ENCODE measurements at places on chromosomes 3 and 15. TPM values are rescaled to one million over a fixed set of nuclear protein-coding genes. Genes with fewer than 3 reads are reported as not detected.

B3GALNT1 gene
- 0.83 TPM for total RNA-seq

GRAMD1C gene
- 20.6 TPM for total RNA-seq

C3orf52 gene
- total RNA-seq: 13.2 TPM

LRRIQ4 gene
- total RNA-seq: not detected

PEX11A gene
- total RNA-seq: 4.1 TPM

- H3K4me1 ChIP-seq: no peaks in the 10 kb centered on the region
- H3K4me3 ChIP-seq: no peak overlapping the region
- no peaks in the 10 kb centered on the region for H3K36me3 ChIP-seq
- no peak for DNase-seq
- H3K27me3 ChIP-seq: no peaks in the 10 kb centered on the region
- H3K27ac ChIP-seq: no peak overlapping the region
Measured at GRCh38 chr3:118765636-118766305, 268.9 kb downstream of the IGSF11 start.

DNA sequence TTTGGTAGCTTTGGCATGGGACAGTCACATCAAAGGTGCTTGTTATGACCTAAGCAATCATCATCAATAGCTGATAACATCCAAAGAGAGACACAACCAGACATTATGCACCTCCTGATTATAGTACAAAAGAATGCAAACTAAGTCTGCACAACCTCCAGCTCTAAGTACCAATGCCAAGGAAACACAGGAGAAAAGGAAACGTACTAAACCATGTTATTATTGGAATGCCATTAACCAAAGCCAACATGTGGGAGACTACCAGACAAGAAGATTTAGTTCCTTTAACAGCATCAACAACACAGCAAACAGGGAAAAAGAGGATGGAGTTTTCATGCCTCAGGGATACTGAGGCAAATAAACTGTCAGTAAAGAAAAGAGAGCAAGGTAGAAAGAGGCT lies 61.4 kb downstream of the CD47 start:
- H3K27me3 ChIP-seq: no peaks in the 10 kb centered on the region
- no peak overlapping the region for H3K27ac ChIP-seq

DNA sequence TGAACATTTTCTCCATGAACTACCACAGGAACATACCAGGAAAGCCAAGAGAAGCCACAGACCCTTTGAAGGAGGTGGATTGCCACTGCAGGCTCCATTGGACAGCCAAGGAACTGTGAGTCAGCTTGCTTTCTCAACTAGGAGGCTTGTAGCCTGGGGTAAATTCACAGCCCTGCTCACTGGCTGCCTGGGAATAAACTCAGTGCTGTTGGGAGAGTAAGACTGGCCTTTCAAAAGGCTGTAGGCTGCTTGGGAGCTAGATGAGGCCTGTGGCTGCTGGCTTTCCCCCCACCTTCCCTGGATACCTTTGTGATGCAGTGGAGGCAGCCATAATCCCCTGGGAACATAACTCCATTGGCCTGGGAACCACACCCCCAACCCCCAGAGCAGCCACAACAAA lies 223.5 kb upstream of the RBMS3 start:
- no peak overlapping the region for H3K4me3 ChIP-seq
- no peak for DNase-seq

- peak; percentile 25 for DNase-seq
- no peak overlapping the region for H3K27ac ChIP-seq
- H3K36me3 ChIP-seq: no peaks in the 10 kb centered on the region
- peaks cover 11% of the 10 kb centered on the region for H3K4me1 ChIP-seq
Measured at GRCh38 chr15:70450142-70450443, 313.3 kb downstream of the UACA start.

GRCh38 chr3:48400824-48401433 lies 28.9 kb downstream of the FBXW12 start:
- peak; percentile 84 for DNase-seq
- H3K27ac ChIP-seq: no peak overlapping the region
- H3K36me3 ChIP-seq: peaks cover 25% of the 10 kb centered on the region
- H3K4me1 ChIP-seq: no peaks in the 10 kb centered on the region
- no peaks in the 10 kb centered on the region for H3K27me3 ChIP-seq

GRCh38 chr15:69523010-69524001 lies 70.7 kb downstream of the RPLP1 start:
- H3K4me3 ChIP-seq: no peak overlapping the region
- DNase-seq: peak; percentile 87
- H3K4me1 ChIP-seq: no peaks in the 10 kb centered on the region
- H3K27ac ChIP-seq: no peak overlapping the region
- H3K27me3 ChIP-seq: no peaks in the 10 kb centered on the region

DNA sequence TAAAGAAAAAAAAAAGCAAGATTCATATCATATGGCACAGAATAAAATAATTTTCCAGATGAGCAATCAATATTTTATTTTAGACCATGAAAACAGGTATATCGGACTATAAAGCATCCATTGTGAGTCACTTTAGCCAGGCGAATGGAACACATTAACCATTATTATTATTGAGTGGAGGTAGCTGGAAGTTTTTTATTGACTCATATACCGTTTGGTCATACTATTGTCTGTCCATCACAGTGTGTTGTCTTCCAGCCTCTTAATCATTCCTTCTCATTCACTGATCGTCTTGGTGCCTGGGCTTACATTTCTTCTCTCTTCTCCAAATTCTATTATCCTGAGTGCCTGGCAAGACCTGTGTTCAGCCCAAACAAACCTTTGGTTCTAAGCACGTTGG lies 634.8 kb downstream of the MECOM start:
- H3K27ac ChIP-seq: no peak overlapping the region
- no peaks in the 10 kb centered on the region for H3K27me3 ChIP-seq
- H3K4me3 ChIP-seq: no peak overlapping the region
- no peaks in the 10 kb centered on the region for H3K36me3 ChIP-seq

GRCh38 chr3:87801409-87801808 lies 257.4 kb downstream of the CGGBP1 start:
- no peak overlapping the region for H3K27ac ChIP-seq
- DNase-seq: no peak
- no peaks in the 10 kb centered on the region for H3K4me1 ChIP-seq
- no peaks in the 10 kb centered on the region for H3K27me3 ChIP-seq
- H3K36me3 ChIP-seq: no peaks in the 10 kb centered on the region

GRCh38 chr3:82114589-82114988 lies 353.1 kb upstream of the GBE1 start:
- H3K4me1 ChIP-seq: no peaks in the 10 kb centered on the region
- no peaks in the 10 kb centered on the region for H3K27me3 ChIP-seq
- H3K36me3 ChIP-seq: no peaks in the 10 kb centered on the region
- no peak overlapping the region for H3K4me3 ChIP-seq
- no peak overlapping the region for H3K27ac ChIP-seq
- DNase-seq: no peak

GRCh38 chr15:99702895-99703602 lies 30.2 kb downstream of the LYSMD4 start:
- no peaks in the 10 kb centered on the region for H3K4me1 ChIP-seq
- no peak for DNase-seq
- H3K27me3 ChIP-seq: no peaks in the 10 kb centered on the region
- no peaks in the 10 kb centered on the region for H3K36me3 ChIP-seq
- no peak overlapping the region for H3K4me3 ChIP-seq
- peak overlapping the region; percentile 13 for H3K27ac ChIP-seq

GRCh38 chr15:85950101-85950500 lies 129.6 kb upstream of the AGBL1 start:
- no peak for DNase-seq
- no peaks in the 10 kb centered on the region for H3K4me1 ChIP-seq
- no peaks in the 10 kb centered on the region for H3K27me3 ChIP-seq
- H3K27ac ChIP-seq: no peak overlapping the region

DNA sequence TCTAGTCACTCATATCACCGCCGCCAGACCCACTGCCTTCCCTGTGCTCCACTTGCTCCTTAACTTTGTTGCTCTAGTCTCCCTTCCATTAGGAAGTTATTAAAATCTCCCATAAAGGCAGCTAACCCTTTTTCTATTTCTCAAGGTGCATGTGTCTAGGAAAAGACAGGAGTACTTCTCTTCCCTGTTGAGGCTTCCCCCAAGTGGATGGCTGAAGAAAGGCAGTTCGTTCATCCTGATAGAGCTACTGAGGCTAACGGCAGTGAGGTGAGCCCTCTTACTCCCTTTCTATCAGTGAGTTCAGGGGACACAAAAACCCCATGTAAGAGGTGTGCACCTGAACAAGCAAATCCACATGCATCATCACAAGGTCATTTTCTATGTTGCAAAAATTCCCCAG lies 397.8 kb downstream of the IGSF11 start:
- no peaks in the 10 kb centered on the region for H3K36me3 ChIP-seq
- H3K4me3 ChIP-seq: no peak overlapping the region
- no peaks in the 10 kb centered on the region for H3K4me1 ChIP-seq
- no peak overlapping the region for H3K27ac ChIP-seq

DNA sequence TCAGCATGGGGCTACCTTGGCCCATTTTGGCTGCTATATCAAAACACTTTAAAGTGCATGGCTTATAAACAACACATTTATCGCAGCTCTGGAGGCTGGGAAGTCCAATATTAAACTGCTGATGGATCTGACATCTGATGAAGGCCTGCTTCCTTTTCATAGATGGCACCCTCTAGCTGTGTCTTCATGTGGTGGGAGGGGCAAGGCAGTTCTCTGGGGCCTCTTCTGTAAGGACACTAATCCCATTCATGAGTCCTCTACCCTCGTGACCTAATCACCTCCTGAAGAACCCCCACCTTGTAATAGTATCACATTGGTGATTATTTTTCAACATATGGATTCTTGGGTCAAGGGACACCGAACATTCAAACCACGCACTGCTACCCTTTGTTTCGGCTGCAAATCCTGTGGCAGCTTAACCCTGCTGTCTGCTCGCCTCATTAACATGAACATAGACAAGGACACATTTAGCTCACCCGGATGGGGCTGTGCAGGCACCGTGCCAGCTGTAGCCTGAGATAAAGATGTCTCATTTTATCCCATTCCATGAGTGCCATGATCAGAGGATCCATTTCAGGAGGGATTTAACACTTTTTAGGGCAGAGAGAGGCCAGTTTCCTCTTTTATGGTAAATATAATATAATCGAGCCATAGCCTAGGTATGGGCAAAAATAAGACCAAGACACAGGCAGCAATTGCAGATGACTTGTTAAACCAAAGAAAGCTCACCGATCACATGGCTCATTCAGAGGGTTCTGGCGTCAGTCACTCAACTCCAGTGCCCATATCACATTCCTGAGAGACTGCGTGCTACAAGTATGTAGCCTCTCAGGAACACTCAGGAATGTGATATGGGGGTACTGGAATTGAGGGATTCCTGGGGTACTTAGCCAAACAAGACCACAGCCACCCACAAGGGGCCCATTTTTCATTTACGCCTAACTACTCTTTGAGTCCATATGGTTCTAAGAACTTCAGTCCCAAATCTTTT lies 251.1 kb upstream of the ST8SIA2 start:
- DNase-seq: no peak
- no peaks in the 10 kb centered on the region for H3K36me3 ChIP-seq
- H3K4me1 ChIP-seq: no peaks in the 10 kb centered on the region
- no peak overlapping the region for H3K4me3 ChIP-seq
- no peaks in the 10 kb centered on the region for H3K27me3 ChIP-seq
- H3K27ac ChIP-seq: no peak overlapping the region
